Lung microvascular endothelial cell (primary cell): ENCODE measurements at places on chromosomes 7 and 10. TPM values are rescaled to one million over a fixed set of nuclear protein-coding genes. Genes with fewer than 3 reads are reported as not detected.

- DNase-seq = no peak
Observed at GRCh38 chr7:6159097-6159483, 113.3 kb downstream of the CYTH3 start.

GRCh38 chr10:120744040-120744439 lies 107.1 kb upstream of the WDR11 start:
- DNase-seq = no peak

DNA sequence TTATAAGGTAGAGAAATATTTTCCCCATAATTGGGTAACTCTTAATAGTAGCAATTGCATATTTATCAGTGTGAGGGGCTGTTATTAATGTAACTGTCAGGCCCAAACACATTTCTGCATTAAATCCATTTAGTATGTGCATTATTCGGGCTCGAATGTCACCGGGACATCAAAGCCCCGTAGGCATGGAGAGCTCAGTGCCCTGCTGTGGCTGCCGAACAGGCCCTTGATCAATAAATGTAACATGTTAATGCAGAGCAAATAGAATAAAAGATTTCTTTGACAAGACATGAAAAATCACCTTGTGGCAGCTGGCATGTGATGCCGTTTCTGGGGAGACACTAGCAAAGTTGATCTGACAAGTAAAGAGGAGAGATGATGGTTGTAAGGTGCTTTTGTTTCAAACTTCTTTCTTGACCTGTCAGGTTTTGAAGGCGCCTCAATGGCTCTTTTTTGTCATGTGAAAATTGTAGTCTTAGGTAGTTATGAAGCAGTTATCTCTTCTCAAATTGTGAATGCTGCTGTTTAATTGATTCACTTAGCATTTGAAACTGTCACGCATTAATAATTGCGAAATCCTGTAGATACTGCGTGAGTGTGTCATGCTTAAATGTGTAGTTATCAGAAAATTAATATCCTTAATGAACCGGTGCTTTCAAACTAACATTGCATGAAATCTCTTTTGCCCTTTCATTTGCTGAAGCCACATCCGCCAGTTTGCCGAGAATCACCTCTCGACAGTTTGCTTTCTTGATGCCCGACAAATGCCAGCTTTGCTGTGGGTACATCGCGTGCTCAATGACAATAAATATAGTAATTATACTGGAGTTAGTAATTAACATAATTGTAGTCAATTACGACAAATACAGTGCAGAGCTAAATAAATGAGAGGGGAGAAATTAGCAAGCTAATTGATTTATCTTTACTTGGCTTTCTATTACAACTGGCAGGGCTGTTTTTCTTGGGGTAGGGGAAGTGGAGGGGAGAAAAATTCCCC lies 19.5 kb downstream of the LRMDA start:
- DNase-seq = no peak

Gene MSMB
- not detected in 2 replicates for total RNA-seq

DNA sequence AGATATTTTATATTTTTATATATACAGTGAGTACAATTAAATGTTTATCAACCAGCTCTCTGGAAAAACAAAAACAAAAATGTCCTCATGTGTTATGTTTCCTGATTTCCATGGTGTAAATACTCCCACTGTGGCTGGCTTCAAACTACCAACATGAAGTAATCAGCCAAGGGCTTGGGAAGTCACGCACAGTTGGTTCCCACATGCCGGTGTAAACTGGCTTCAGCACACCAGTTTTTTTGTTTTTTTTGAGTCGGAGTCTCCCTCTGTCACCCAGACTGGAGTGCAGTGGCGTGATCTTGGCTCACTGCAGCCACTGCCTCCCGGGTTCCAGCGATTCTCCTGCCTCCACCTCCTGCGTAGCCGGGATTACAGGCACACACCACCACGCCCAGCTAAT lies 11.8 kb downstream of the OSBPL3 start:
- no peak for DNase-seq

Gene NDUFA5
- total RNA-seq = 25.7 and 40.5 TPM in 2 replicates

DNA sequence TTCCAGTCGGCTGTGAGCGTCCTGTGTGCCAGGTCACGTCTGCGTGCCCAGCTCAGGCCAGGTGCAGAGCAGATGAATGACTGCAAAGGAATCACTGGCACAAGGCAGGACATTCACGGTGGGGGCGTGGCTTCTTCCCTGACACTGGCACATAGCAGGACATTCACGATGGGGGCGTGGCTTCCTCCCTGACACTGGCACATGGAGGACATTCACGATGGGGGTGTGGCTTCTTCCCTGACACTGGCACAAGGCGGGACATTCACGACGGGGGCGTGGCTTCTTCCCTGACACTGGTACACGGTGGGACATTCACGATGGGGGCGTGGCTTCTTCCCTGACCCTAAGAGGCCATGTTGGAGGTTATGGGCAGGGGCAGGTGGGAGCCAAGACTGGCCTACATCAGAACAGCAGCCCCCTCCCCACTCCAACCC lies 64.3 kb downstream of the MYL10 start:
- DNase-seq = peak; percentile 55

Gene OR13A1
- total RNA-seq = not detected in 2 replicates

Gene STK17A
- total RNA-seq = 18.7 and 27.9 TPM in 2 replicates

GRCh38 chr7:41002741-41003610 lies 699.9 kb downstream of the INHBA start:
- DNase-seq = peak; percentile 78

DNA sequence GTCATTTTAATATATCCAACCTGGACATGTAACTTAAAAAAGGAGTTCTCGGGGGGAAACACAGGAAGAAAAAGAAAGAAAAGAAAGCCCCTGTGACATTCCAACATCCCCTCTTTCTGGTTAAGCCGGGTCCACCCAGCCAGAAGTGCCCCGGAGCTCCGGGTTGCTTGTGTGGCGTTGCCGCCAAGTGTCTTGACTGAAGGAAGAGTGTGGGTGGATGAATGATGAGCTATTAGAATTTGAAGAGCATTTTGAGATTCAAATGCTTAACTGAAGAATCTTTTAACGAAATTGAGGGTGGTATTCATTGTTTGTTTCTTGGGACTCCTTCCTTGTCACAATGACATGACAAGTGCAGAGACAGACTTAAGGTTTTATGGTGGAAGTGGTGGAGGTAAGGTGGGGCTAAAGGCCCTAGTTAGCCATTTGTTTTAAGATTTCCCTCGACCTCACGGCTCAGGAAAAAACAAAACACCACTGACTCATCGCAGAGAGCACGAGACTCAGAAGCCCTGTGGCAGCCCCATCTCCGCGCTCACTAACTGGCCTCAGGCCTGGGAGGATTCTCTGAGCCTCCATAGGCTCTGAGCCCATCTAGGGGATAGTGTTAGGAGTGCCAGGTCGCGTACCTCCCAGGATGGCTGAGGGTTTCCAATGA lies 1.8 kb upstream of the GLI3 start:
- DNase-seq = peak; percentile 16

Gene VCL
- total RNA-seq = 41.7 and 53.0 TPM in 2 replicates

GRCh38 chr7:82410461-82410860 lies 33.1 kb downstream of the CACNA2D1 start:
- DNase-seq = no peak

GRCh38 chr10:96448021-96448457 lies 65.7 kb downstream of the TLL2 start:
- peak; percentile 7 for DNase-seq

GRCh38 chr10:100168313-100168643 lies 17.6 kb downstream of the ERLIN1 start:
- no peak for DNase-seq

GRCh38 chr7:539731-540411 lies 20.2 kb upstream of the PDGFA start:
- no peak for DNase-seq

Gene EMX2
- total RNA-seq = not detected in 2 replicates

Gene GCK
- total RNA-seq = 0.20 and 0.22 TPM in 2 replicates

Gene RTKN2
- under 0.01 TPM in 2 replicates for total RNA-seq

Gene DYNC1I1
- total RNA-seq = 3.9 and 18.3 TPM in 2 replicates

GRCh38 chr10:84478151-84478550 lies 149.8 kb downstream of the CCSER2 start:
- DNase-seq = peak; percentile 65

- DNase-seq = peak; percentile 38
Observed at GRCh38 chr7:88357294-88357693, 50.6 kb upstream of the STEAP4 start.

Gene FGL2
- under 0.01 and 0.20 TPM in 2 replicates for total RNA-seq

GRCh38 chr10:76299501-76299900 lies 868.1 kb downstream of the LRMDA start:
- DNase-seq = no peak

DNA sequence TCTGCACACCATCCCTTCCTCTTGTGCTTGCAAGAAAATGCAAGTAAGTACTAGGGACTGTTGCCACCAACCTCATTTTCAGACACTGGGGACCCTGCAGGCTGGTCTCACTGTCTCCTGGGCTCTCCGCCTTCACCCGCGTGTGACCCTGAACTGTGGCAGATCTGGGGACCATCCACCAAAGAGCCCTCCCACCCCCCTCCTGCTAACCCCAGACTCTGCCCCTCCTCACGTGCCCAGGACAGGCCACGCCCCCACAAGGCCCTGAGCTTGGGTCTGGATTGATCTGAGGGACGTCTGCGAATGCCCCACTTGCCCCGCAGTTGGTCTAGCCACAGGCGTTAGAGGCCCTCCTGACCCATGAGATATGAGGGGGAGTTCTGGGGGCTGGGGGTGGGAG lies 8.1 kb downstream of the CNPY1 start:
- DNase-seq = no peak

Gene HEPACAM2
- under 0.01 TPM in 1 of 2 replicates, not detected in the other for total RNA-seq

DNA sequence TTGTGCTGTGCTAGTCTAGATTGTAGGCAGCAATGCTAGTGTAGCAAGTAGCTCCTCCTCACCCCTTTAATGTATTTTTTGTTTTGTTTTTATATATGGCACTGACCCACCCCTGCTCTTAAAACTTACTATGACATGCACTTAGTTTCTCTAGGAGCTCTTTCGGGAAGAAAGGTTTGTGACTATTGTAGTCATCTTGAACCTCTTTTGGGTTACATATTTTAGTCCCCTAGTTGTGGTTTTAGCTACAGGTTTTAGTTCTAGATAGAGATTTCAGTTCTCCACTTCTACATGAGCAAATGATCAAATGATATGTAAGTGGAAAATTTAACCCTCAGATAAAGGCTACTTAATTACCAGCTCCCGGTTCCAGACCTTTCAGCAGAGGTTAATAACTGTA lies 14.9 kb downstream of the MINPP1 start:
- no peak for DNase-seq

DNA sequence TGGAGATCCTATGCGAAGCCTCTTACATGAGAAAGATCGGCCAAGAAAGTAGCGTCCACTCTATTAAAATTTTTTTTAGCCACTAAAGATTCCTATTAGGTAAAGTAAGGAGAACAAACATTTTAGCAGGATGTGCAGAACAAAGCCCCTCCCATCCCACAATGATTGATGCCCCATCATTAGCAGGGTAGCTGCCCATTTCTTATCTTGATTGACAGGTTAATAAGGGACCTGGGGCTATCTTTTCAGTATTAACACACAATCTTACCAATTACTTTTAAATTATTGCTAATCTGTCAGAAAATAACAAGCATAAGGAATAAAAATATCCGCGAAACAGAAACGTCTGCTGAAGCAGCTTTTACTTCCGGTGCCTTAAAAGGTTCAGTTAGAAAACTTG lies 5.1 kb downstream of the FZD8 start:
- DNase-seq = no peak

- no peak for DNase-seq
Observed at GRCh38 chr10:98098247-98098646, 36.2 kb upstream of the R3HCC1L start.

Gene SYT15B
- 0.87 and 0.99 TPM in 2 replicates for total RNA-seq

Gene ZNF804B
- total RNA-seq = not detected in 2 replicates

DNA sequence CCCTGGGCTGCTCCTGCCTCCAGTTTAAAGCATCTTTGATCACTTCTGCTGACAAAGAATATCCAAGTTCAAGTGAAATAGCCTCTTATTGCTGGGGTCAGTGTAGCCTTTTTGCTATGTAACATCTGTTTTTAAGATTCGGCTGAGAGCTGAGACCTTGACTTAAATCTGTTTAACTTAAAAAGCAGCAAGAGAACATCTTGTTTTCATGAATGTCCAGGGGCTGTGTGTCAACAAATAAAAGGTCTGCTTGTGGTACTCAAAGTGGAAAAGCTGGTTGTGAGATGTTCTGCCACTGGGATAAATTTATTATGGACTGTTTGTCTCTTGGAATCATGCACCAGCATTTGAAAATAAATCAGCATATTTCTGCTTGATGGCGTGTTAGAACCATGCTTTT lies 73.2 kb downstream of the CALD1 start:
- no peak for DNase-seq

DNA sequence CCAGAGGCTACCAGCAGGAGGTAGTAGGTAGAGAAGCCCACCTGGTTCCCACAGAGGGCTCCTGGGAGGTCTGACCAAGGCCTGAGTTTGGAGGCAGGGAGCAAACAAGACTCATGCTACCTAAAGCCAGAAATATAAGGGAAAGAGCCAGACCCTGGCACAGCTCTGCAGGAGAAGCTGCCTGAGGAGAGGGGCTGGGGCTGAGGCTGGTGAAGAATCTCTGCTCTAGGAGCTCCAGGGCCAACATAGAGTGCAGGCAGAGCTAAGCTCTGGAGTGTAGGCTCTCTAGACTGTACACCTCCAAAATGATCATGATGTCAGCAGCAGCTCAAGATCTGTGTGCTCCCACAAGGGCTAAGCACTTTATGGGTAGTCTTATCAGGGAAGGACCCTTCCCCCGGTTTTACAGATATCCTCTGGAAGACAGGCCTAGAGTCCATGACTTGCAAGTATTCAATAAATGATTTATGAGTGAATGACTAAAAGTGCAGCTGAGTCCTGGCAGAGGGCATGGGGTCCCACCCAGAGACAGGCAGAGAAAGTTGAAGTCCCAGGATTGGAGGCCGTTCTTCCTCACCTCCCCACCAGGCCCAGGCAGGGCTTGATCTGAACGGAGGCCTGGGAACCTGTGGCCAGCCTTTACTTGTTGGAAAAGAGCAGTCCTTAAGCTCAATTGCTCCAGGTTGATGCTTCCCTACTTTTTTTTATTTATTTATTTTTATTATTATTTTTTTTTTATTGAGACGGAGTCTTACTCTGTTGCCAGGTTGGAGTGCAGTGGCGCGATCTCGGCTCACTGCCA lies 71.5 kb upstream of the LRRC4 start:
- no peak for DNase-seq

DNA sequence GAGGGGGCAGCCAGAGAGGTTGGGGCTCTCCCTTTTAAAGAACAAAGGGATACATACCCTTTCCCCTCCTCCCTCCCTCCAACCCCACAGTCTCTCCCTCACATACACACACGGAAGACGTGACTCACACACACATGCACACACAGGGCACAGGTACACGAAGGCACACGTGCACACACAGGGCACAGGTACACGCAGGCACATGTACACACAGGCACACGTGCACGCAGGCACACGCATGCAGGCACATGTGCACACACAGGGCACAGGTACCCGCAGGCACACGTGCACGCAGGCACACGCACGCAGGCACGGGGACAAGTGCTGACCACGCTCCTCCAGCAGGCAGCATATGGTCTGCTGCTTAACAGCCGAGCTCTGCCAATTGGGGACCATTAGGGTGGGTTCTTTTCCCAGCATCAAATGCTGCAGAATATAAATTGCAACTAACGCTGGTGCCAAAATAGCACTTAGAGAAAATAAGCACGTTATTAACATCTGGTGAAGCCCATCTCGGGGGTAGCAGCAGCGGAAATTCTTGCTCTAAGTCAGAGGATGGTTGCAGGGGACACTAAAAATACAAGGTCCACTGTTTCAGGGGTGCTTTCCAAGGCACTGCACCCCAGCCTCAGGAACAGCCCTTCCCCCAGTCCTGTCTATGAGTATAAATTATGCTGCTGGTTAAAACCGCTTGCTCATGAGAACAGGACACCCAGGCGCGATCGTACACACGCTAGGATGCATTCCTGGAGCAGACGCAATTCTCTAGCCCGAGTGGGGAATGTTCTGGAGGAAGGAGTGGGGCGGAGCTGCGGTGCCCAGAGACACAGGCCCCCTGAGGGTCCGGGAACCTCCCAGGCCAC lies 55.2 kb upstream of the TNRC18 start:
- DNase-seq = no peak
